ENCODE measurements at places on chromosomes 4 and X.

- DNase-seq = no peak
These were observed 223.2 kb downstream of the FAM47A start for GRCh38 chrX:33908898-33909297.

DNA sequence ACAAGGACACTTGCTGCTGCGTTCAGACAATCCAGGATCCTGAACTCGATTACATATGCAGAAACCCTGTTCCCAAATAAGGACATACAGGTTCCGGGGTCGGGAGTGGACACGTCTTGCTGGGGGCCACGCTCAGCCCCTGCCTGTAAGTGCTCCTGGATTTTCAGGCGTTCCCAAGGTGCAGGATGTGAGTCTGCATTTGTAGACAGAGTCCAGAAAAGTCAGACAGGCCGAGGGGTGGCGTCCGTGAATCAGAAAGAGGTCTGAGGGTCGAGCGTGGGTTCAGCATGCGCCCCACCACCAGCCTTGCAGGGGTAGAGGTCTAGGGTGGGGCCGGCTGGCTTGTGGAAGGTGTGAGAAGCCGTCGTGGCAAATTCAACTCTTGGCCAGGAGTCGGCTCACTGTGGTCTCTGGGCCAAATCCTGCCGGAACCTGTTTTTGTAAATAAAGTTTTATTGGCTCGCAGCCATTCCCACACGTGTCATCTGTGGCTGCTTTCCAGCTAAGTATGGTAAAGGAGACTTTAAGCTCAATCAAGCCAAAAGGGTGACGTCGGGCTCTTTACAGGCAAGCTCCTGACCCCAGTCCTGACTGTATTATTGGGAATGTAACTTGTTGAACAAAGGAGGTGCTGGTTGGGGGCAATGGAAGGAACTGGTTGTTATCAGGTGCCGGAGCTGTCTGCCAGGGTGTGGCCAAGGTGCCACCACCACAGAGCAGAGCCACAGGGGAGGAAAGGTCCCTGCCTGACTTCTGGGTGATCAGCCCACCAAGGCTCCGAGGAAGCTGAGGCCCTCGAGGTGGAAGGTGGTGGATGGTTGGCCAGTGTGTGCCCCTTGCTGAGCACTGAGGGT, 7.4 kb downstream of the DOK7 start:
- no peak for DNase-seq

DNA sequence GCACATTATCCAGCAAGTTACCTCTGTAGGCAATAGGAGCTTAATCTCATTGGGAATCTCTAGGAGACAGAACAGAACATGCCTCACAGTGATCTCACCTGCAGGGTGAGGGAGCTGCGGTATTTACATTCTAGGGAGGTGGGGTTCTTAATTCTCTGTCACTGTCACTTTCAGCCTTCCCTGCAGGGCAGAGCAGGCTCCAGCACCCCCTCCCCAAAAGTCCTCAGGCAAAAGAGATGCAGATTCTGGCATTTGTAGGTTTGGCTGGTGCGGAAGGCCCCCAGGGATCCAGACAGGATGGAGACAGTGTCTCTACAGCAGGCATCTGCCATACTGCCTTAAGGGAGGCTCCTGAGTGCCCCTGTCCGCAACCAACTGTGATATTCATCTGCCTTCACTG, 166.4 kb upstream of the ATP6AP2 start:
- DNase-seq = peak; percentile 55

- no peak for DNase-seq
These were observed 82.5 kb upstream of the AFF2 start for GRCh38 chrX:148417934-148418333.

DNA sequence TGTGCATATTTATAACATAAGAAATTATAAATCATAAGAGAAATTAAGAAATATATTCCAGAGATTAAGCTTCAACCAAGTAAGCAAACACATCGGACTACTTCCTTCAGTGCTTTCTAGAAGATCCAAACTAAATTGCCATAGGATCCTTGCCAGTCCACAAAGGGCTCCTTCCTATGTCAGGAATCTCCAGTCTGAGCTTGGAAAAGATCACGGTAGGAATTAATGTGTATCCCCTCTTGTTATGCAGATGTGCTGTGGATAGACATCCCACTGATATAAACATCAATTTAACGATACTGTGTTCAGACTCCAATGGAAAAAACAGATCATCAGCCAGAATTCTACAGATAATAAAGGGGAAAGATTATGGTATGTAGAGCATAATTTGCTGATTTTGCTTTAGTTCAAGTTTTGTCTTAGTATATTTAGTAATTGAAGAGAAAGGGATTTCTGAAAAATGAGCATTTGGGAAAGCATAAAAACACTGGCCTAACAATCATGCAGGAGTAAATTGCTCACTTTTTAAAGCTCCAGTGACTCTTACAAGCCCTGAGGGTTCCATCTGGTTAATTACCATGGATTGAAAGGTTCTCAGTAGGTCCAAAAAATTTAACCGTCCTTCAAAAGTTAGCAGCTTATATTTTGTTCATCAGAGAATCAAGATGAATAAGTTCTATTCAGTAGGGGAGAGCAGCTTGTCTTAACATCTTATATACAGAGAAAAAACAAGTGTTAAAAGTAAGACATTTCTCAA, 65.9 kb downstream of the HHIP start:
- DNase-seq = no peak

DNA sequence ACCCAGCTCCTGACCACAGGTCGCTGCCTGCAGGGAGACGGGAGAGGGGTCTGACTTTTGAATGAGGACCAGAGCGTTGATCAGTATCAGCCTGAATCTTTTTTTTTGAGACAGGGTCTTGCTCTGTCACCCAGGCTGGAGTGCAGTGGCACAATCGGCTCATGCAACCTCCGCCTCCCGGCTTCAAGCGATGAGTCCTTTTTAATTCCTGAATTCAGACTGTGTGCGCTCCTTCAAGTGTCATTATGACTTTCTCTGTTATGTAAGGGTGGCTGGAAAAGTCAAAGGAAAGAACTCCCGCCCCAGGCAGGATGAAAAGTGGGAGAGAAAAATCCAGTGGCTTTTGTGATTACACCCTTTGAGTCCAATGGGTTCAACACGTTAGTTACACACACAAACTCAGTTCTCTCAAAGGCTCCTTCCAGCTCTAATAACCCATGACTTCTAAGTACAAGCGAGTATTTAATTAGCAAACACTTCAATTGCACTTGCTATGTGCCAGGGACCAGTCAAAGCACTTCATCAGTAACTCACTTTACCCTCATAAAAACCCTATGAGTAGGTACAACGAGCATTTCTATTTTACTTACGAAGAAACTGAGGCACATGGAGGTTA, 44.4 kb downstream of the PDHA1 start:
- DNase-seq = no peak

- peak; percentile 52 for DNase-seq
These were observed 83.0 kb downstream of the HTRA3 start for GRCh38 chr4:8352368-8353157.

DNA sequence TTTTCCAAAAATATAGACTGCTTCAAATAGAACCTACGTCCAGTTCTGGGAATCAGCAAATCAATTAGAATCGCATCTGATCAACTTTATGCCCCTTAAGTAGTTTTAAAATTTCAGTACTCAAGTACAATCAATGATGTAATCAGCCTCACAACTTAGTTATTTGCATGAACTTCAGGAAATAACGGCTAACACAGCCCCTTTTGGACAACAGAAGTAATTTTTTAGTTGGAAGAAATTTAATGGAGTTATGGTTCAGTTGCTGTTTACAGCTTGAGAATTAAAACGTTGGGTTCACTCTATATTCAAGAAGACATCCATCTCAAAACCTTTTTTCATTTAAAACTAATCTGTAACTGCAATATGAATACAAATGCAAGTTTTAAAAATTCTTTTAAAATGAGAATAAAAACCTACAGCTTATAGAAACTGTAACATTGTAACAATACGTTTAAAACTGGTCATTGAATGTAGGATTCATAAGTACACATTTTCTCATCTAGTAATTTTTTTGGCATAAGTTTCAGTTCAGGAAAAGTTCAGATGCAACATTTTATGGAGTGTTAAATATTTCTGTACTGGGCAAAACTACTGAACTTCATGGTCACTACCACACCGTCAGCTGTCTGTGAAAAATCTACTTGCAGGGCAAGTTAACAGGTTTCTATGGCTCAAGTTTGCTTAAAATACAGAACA, 956 bp downstream of the TAPT1 start:
- DNase-seq = no peak

- DNase-seq = no peak
These were observed 132.7 kb upstream of the MAP3K15 start for GRCh38 chrX:19647731-19648588.

DNA sequence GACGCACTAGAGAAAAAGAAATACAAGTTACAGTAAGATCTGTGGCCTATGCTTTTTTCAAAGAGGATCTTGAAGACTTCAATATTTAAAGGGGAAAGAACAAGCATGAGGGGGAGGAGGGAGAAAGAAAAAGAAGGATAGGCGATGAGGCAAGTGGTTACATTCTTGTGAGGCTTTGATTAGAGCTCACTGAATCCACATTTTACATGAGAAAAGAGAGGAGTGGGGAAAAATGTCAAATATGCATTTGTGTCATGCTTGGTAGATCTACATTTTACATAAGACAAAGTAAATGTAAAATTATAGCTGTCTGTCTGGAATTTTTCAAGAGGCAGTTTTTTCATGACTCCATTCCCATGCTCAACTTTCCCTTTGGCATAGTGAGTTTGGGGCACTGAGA, 965.9 kb downstream of the FSTL5 start:
- no peak for DNase-seq

GRCh38 chrX:112834031-112834845, 6.4 kb downstream of the AMOT start:
- DNase-seq = no peak

GRCh38 chr4:86050496-86050895, 309.4 kb downstream of the MAPK10 start:
- no peak for DNase-seq

DNA sequence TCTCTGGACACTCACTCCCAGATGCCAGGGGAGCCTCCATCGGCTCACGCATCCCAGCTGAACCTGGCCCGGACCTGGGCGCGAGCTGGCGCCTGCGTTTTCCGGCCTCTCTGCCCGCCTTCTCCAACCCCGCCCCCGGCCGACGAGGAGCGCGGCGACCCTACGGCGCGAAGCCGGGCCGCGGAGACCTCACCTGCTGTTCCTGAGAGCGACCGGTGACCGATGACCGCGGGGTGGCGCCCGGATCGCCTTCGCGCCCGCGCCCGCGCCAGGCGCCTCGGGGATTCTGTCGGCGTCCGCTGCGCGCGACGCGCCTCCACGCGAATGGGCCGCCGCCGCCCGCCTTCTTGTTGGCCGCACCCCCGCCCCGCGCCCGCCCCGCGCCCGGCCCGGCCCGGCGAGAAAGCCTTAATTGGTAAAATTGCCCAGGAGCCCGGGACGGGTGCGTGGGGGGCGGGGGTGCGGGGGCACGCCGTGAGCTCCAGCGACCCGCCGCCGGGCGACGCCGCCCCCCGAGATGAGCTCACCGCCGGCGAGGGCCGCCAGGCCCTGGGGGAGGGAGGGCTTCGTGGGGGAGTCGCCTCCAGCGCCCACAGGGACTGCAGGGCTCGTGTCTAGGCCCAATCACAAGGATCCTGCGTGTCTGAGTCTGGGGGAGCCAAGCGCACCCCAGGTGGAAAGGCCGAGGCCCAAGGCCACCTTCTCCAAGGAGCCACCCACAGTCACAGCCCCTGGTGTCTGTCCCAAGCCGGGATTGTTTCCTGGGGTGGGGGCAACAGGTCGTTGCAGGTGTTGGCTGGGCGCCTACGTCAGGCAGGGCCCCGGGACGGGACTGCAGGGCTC, at the start of gene FLNA:
Gene FLNA (minus strand): TSS at position 322 of the 843 bp plus-strand sequence. CDS start 3,389 bp downstream, outside the sequence.
- peak; percentile 83 for DNase-seq

GRCh38 chr4:169682372-169683047, 62.1 kb downstream of the CLCN3 start:
- DNase-seq = no peak

- no peak for DNase-seq
These were observed 100.1 kb downstream of the CXXC4 start for GRCh38 chr4:104394406-104395167.

DNA sequence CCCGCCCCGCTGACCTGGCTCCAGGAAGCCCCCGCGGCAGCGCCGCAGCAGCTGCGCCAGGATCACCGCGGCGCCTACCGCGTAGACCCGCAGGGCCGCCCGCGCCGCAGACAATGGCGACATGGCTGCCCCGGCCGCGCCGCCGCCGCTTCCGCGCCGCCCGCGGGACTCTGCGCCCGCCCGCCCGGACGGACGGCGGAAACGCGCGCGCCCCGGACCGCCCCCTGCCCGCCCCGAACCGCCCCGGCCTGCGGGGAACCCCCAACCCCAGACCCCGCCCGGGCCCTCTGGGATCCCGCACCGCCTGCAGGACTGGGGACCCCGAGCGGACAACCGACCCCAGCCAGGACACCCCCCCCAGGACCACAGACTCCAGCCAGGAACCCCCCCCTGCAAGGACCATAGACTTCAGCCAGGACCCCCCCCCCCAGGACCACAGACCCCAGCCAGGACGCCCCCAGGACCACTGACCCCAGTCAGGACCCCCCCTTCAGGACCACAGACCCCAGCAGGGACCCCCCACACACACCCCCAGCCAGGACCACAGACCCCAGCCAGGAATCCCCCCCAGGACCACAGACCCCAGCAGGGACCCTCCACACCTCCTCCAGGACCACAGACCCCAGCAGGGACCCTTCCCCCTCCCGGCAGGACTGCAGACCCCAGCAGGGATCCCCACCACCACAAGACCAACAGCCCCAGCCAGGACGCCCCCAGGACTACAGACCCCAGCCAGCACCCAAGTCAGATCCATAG, at the start of the genes DHRSX and ZBED1:
Gene DHRSX (minus strand): TSS at position 174 of the 756 bp plus-strand sequence. CDS start 51 bp downstream, at position 123.
Gene ZBED1 (minus strand): TSS at position 174 of the 756 bp plus-strand sequence. CDS start 10,257 bp downstream, outside the sequence.
- DNase-seq = peak; percentile 81

- no peak for DNase-seq
These were observed 146.4 kb upstream of the NOCT start for GRCh38 chr4:138869165-138869564.

- peak; percentile 88 for DNase-seq
These were observed 62.9 kb downstream of the ANAPC4 start for GRCh38 chr4:25439918-25440477.

All from endodermal cell (in vitro differentiated cells).